ENCODE measurements at places on chromosomes 2 and 18.
A peak's percentile ranks its signal among the peaks of the same experiment; 100 is the strongest.

GRCh38 chr2:30433541-30434299, 13.3 kb upstream of the LCLAT1 start:
- ATAC-seq: no peak

DNA sequence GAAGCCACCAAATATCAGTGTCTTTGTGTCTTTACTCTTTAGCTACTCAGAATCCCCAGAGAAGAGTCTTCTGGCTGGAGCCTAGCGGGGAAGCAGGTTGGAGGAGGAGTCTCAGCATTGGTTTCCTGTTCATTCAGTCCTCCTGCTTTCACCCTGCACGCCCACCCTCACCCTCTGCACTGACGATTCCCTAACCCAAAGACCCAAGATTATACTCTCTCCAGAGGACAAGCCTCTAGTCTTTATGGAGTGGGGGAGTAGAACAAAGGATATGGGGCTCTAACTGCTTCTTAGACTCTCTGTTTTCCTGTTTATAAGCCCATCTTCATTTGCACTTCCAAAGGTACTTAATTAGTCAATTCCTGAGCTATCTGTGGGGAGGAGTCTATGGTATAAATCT, 338.8 kb downstream of the AGPS start:
- no peak for ATAC-seq

GRCh38 chr2:104734937-104735586, 118.9 kb upstream of the POU3F3 start:
- ATAC-seq: no peak

DNA sequence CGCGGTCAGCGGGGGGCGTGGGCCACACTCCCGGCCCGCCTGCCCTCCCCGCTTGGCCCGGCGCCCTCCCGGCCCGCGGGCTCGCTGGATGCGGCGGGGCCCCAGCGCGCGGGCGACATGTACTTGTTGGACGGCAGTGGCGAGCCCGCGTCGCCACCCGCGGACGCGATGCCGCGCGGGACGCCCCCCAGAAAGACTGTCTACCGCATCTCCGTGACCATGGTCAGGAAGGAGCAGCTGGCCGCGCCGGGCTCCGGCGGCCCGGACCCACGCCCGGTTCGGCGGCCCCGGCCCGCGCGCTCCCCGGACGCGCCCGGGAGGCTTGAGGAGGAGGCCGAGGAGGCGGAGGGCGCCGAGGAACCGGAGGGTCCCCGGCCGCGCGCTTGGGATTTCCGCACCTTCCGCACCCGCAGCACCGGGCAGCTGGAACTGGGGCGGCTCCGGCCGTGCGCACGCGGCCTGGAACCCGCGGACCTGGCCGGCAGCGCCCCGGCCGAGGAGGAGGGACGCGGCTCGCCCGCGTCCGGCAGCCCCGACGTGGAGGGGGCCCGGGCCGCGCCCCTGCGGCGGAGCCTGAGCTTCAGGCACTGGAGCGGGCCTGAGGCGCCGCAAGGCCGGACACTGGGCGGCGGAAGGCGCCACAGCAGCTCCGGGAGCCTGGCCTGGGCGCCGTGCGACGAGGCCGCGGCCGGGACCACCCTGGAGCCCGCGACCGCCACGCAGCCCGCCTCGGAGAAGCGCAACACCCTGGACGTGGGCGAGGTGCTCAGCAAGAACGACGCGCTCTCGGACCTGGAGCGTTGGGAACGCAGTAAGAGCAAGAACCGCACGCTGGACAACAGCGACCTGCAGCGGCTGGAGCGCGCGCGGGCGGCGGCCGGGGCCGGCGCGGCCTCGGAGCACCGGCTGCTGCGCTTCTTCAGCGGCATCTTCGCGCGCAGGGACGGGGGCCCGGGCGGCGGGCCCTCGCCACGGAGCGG, 176.4 kb downstream of the AGAP1 start:
- ATAC-seq: no peak

DNA sequence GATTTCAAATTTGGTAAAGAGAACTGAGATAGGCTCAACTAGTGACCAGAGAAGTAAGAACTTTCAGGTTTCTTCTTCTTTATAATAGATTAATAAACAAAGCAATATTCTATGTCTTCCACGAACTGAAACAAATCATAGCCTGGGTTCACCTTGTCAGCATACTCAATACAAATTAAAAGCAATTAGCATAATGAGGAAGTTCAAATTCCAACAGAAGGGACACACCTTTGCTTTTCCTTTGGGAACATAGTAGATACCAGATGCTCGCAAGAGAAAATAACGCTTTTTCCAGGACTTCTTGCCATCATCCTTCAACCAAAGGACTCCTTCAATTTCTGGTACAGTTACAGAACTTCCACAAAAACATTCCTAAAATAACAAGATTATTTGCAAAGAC, 79.9 kb downstream of the RAPH1 start:
- ATAC-seq: no peak

GRCh38 chr18:38642711-38643110, 1077.1 kb upstream of the CELF4 start:
- ATAC-seq: no peak

- ATAC-seq: peak; percentile 96
Measured at GRCh38 chr2:168030862-168031624, 216.4 kb downstream of the STK39 start.

DNA sequence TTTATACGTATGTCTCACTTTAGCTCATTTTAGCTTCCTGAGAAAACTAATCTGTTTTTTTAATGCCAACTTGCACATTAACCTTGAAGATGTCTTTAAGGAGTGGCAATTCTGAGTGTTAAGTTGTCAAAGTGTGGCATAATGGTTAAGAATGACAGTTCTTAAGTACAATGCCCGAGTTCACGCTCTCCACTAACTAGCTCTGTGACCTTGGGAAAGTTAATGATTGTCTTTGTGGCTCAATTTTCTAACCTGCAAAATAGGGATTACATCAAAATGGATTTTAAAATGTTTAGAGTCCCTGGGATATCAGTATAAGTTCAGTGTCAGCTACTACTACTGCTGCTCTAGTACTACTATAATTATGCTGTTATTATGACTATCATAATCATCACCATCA, 409.7 kb downstream of the SOCS6 start:
- no peak for ATAC-seq

DNA sequence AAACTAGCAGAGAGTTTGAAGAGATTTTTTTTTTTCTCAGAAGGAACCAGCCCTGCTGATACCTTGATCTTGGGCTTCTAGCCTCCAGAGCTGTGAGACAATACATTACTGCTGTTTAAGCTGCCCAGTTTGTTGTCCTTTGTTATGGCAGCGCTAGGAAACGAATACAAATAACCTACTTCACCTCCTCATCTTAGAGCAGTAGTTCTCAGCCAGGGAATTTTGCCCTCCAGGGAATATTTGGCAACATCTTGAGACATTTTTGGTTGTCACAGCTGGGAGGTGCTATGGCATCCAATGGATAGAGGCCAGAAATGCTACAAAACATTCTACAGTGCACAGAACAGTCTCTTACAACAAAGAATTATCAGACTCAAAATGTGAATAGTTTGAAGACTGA, 43.9 kb upstream of the BCL11A start:
- ATAC-seq: no peak

- no peak for ATAC-seq
Measured at GRCh38 chr2:133710613-133711012, 142.3 kb upstream of the NCKAP5 start.

DNA sequence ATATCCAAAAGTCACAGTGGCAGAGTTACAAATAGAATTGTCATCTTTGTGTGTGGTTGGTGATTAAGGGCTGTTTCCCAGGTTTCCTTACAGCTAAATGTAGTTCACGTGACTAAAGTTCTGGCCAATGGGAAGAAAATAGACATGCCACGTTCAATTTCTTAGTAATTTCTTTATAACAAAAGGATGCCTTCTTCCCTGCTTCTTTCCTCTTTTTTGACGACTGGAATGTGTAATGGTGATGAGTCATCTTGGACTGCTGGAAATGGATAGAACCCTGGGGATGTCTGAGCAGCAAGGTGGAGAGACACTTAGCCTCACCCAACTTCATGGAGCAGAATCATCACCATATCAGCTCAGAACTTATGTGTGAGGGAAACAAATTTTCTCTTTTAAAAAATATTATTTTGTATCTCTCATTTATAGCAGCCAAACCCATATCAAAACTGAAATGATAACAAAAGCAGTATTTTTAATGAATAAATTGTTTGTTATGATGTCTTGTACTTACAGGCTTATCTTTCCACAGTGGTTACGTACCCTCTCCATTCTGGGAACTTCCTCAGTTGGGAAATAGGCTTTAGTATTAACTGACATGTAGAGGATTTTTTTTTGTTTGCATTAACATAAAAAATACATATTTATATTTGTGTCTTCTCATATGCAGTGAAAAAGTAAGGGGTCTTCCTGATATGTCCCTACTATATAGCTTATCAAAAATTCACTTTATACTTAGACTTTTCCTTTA, 91.1 kb upstream of the CDH2 start:
- ATAC-seq: no peak

- ATAC-seq: no peak
Measured at GRCh38 chr2:100539221-100539620, 23.6 kb upstream of the PDCL3 start.

DNA sequence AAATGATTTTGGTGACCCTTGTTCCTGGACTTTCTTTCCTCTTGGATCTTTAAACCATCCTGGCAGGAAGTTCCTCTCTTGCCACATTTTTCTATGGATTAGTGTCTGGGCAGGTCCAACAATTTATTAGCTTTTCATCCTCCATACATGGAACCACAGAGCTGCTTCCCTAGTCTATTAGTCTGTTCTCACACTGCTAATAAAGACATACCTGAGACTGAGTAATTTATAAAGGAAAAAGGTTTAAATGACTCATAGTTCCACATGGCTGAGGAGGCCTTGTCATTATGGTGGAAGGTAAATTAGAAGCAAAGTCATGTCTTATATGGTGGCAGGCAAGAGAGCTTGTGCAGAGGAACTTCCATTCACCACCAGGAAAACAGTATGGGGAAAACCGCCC, 122.9 kb downstream of the DDX1 start:
- no peak for ATAC-seq

DNA sequence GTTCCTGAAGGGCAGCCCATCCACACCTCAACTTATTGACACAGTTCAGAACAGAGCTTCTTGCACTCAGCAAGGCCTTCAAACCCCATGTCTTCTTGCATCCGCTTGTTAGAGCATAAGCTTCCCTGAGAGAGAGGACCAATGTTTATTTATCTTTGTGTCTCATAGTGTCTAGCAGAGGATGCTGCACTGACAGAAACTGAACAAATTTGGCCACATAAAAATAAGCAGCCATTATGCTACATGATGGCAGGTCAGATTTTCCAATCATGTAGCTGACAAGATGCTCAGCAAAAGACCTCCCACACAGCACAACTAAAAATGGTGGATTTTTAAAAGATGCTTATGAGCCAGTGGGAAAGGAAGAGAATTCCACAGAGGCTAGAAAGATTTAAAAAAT, 38.1 kb upstream of the SIGLEC15 start:
- ATAC-seq: no peak

Measured in stimulated activated memory B cell treated with anti-CD40 and anti-IgM and Interleukin-4, amounts not matched to agents 10 μg/mL and 1 μg/mL and 100 μg/mL, for 72 hours (primary cell).